Body of pancreas (tissue), 4 donors: ENCODE measurements at places on chromosomes 11 and 22. TPM values are rescaled to one million over a fixed set of nuclear protein-coding genes. Genes with fewer than 3 reads are reported as not detected.

Gene CCDC89
- not detected for total RNA-seq

GRCh38 chr22:19463491-19464469, 15.2 kb downstream of the UFD1 start:
- no peak overlapping the region for H3K27ac ChIP-seq
- H3K4me1 ChIP-seq = no peaks in the 10 kb centered on the region
- no peak overlapping the region for H3K4me3 ChIP-seq

- H3K4me1 ChIP-seq = peaks cover 27% of the 10 kb centered on the region
- no peak overlapping the region for H3K4me3 ChIP-seq
- DNase-seq = no peak
- peak overlapping the region; percentile 96 for H3K27ac ChIP-seq
- H3K36me3 ChIP-seq = no peaks in the 10 kb centered on the region
Measured at GRCh38 chr11:17209939-17210245, 2.1 kb upstream of the PIK3C2A start.

GRCh38 chr11:2535673-2536439, 91.0 kb downstream of the KCNQ1 start:
- DNase-seq = peak; percentile 8
- H3K27me3 ChIP-seq = no peaks in the 10 kb centered on the region
- no peak overlapping the region for H3K27ac ChIP-seq
- peaks cover 13% of the 10 kb centered on the region for H3K4me1 ChIP-seq

GRCh38 chr11:762421-763072, 14.7 kb downstream of the GATD1 start:
- H3K4me1 ChIP-seq = peaks cover 7% of the 10 kb centered on the region
- no peaks in the 10 kb centered on the region for H3K36me3 ChIP-seq
- H3K4me3 ChIP-seq = no peak overlapping the region

Gene KCTD14
- 12.2 TPM for total RNA-seq

GRCh38 chr11:60265373-60266214, 14.9 kb upstream of the MS4A4A start:
- H3K4me3 ChIP-seq = no peak overlapping the region
- no peak for DNase-seq
- no peak overlapping the region for H3K27ac ChIP-seq
- no peaks in the 10 kb centered on the region for H3K4me1 ChIP-seq
- H3K27me3 ChIP-seq = no peaks in the 10 kb centered on the region

DNA sequence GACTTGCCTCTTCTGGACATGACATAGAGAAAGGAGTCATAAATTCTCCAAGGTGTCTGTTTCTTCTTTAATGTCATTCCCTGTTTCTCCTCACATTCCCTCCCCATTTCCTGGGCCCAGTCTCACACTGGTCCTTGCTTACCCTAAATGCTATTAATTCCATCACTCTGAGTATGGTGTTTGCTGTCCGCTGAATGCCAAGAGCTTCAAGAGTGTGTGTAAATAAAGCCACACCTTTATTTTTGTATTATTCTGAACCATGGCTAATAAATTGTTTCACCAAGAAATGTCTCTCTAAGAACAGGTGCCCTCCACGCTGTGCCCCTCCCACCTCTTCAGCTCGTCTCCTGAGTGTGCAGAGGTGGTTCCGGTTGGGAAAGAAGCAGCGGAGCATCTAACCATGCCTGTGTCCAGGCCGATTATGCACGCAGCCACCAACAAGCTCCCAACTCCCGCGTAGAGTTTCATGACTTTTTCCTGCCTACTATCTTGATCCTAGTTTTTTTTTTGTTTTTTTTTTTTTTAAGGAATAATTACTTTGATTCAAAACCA, 8.6 kb downstream of the TMEM121B start:
- H3K27me3 ChIP-seq = no peaks in the 10 kb centered on the region
- peaks cover 8% of the 10 kb centered on the region for H3K36me3 ChIP-seq
- H3K27ac ChIP-seq = no peak overlapping the region
- no peak for DNase-seq
- H3K4me3 ChIP-seq = no peak overlapping the region
- H3K4me1 ChIP-seq = no peaks in the 10 kb centered on the region

Gene CRYBA4
- total RNA-seq = not detected

DNA sequence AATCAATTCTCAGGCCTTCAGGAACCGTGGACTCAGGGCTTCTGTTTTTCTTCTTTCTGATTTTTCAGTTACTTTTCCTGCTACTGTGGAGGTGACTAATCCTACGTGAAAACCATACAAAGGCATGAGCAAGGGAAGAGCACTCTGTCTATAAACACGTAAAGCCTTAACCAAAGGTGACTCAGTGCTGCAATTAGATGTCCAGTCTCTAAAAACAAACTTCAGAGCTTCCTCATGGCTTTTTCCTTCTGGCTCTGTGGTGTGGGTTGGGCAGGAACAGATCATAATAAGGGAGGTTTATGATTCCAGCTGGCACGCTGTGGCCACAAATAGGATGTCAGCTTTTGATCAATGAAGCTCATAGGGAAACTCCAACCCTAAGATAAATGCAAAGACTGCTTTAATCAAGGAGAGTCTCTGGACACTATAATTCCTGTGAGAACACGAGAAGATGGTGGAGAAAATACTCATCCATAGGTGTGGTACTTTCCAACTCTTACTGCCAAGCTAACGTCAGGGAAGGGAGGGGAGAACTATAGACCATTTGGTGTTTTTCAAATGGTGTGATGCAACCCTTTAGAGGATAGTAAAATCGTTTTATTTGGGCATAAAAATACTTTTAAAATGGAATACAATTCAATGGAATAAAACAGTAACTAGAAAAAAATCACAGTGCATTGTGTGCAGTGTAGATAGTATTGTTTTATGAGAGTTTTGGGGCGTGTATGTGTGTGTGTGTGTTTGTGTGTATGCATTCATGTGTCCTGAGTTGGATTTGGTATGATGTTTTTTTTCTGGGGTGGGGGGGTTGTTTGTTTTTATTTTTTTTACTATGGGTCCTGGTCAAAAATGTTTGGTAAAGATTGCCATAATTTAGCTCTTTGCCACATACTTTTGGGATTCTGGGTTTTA, at the start of gene NXPE2:
NXPE2 (plus strand) TSS at position 403 of the 912 bp plus-strand sequence; CDS start at position 452, 49 bp downstream.
- H3K36me3 ChIP-seq = no peaks in the 10 kb centered on the region
- no peak within 1 kb of the TSS for H3K27ac ChIP-seq

DNA sequence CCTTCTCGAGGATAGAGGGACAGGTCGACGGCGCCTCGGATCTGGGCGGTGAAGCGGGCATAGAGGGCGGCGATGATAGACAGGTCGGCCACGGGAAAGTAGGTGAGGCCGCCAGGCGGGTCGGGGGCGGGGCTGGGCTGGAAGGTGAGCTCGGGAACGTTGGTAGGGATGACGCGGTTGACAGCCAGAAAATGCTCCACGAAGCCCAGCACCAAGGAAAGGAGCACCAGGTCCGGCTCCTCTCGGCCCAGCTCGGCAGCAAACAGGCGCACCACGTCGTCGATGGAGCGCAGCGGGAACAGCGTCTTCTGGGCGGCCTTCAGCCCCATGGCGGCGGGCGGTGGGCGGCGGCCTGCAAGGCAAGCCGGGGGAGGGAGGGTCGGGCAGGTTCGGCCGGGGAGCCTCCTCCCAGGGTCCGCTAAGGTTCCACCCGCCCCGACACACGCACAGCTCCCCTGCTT, 540 bp downstream of the MEN1 start:
- H3K4me3 ChIP-seq = peak overlapping the region; percentile 87
- no peaks in the 10 kb centered on the region for H3K27me3 ChIP-seq
- no peaks in the 10 kb centered on the region for H3K36me3 ChIP-seq
- peaks cover 25% of the 10 kb centered on the region for H3K4me1 ChIP-seq
- DNase-seq = peak; percentile 76
- peak overlapping the region; percentile 68 for H3K27ac ChIP-seq

- H3K27ac ChIP-seq = no peak overlapping the region
- DNase-seq = no peak
- H3K4me1 ChIP-seq = no peaks in the 10 kb centered on the region
- no peak overlapping the region for H3K4me3 ChIP-seq
- no peaks in the 10 kb centered on the region for H3K27me3 ChIP-seq
Measured at GRCh38 chr11:12137938-12138731, 27.7 kb downstream of the MICAL2 start.

- no peak overlapping the region for H3K27ac ChIP-seq
- no peaks in the 10 kb centered on the region for H3K4me1 ChIP-seq
- DNase-seq = no peak
- H3K4me3 ChIP-seq = no peak overlapping the region
Measured at GRCh38 chr11:69879729-69880005, 60.5 kb upstream of the FGF3 start.

DNA sequence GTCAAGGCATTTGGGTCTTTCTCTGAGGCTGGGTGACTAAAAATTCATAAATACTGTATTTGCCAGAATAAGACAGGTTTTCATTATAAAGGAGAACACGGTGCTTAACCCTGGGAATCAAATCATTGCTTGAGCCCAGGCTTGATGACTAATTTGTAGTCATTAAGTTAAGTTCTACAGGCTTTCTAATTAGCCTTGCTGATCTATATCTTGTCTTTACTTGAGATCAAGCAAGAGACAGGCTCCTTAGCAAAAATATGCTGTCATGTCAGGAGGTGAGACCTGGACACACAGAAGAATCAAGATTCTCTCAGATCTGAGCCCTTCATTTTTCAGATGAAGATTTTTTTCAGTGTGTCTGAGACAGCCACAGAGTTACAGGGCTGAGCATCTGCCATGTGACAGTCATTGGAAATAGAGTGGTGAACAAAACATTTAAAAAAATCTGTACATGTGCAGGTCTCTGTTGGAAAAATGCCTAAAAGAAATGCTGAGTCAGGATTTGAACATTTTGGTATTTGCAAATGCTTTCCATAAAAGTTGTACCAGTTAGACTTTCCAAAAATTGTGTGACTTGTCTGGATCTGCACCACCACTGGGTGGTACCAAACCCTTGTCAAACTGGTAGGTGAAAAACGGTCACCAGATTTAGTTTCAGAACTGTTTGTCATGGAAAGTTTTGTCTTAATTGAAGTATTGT, 14.6 kb downstream of the ACAT1 start:
- no peak for DNase-seq
- H3K27me3 ChIP-seq = no peaks in the 10 kb centered on the region
- no peak overlapping the region for H3K4me3 ChIP-seq
- H3K4me1 ChIP-seq = peaks cover 13% of the 10 kb centered on the region

DNA sequence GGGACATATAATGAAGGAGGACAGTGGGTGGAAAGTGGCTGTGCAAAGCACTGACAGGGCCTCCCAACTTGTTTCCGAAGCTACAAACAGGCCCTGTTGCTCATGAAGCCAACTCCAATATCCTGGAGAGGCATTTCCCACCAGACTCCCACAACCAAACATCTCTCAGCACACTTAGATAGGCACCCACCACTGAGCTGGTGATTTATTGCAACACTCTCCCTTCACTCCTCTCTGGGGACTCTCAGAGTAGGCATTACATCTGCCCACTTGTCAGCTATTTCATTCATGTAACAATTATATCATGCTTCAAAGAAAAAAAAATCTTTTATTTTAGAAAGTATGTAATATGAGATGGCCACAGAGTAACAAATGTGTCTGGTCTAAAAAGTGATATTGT, 32.1 kb upstream of the PPP2R1B start:
- H3K27me3 ChIP-seq = no peaks in the 10 kb centered on the region
- DNase-seq = no peak
- peaks cover 35% of the 10 kb centered on the region for H3K4me1 ChIP-seq
- no peak overlapping the region for H3K4me3 ChIP-seq
- H3K27ac ChIP-seq = no peak overlapping the region

DNA sequence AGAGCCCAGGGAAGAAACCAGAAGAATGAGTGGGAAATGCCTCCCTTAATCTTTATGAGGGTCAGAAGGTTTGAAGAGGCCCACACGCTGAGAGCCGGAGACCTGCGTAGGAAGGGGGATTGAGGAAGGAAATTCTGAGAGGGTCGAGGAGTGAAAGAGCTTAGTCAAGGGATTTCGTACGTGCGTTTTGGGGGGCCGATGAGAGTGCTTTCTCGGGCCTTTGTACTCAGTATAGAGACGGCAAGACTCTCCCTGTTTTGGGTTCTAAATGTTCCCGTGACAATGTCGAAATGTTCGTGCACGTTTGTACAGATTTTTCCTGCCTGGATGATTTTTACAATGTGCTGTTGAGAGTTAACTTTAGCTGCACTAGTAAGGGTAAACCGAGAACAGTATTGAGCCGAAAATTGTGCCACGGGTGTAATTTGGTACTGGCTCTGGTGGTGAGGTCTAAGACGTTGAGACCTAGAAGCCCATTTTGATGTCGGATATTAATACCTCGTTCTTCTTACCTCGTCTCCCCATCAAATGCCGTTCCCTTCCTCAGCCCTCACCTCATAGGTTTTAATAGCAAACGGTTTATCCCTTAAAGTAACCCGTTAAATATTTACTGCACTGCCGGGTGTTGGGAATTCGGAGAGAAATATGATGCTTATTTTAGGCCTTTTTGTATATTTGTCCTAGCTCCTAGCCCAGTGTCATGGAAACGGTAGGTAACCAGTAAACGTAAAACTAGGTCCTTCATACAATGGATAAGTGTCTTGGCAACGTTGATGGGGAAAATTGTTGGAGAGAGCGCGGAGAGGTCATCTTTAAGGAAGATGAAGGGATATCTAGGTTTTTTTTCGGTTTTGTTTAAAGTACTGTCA, 734 bp downstream of the C11orf58 start:
- peak overlapping the region; percentile 97 for H3K27ac ChIP-seq
- H3K36me3 ChIP-seq = no peaks in the 10 kb centered on the region
- peaks cover 45% of the 10 kb centered on the region for H3K4me1 ChIP-seq

DNA sequence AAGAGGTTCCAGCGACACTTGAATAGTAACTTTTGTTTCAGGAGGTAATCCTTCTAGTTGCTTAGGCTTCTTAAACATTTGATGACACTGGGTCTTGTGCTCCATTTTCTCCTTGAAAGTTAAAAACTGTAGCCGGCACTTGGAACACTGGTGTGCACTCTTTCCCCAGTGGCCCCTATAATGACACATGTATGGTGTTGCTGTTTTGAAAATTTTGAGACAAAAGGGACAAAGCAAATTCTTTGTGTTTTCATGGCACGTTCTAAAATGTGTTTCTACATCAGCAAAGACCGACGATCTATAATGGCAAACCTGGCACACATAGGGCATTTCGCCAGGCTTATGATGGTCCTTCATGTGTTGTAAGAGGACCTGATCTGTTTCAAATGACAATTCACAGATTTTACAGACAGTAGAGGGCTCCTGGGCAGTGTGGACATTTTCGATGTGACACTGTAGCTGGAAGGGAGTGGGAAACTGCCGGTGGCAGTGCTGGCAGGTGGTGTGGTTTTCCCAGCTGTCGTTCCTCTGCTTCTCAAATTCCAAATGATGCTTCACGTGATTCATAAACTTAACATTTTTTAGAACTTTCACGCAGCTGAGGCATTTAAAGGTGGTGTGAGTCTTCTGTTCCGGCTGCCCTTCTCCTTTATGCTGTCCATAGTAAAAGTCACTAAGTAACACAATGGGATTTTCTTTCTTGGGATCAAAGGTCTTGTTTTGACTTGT, 20.5 kb downstream of the ZNF280B start:
- H3K4me1 ChIP-seq = no peaks in the 10 kb centered on the region
- H3K27me3 ChIP-seq = no peaks in the 10 kb centered on the region
- H3K27ac ChIP-seq = no peak overlapping the region
- no peak for DNase-seq

Gene CD44
- 433 TPM for total RNA-seq
